Neural crest cell (in vitro differentiated cells): ENCODE measurements at places on chromosomes 5 and 9.
A peak's percentile ranks its signal among the peaks of the same experiment; 100 is the strongest.

DNA sequence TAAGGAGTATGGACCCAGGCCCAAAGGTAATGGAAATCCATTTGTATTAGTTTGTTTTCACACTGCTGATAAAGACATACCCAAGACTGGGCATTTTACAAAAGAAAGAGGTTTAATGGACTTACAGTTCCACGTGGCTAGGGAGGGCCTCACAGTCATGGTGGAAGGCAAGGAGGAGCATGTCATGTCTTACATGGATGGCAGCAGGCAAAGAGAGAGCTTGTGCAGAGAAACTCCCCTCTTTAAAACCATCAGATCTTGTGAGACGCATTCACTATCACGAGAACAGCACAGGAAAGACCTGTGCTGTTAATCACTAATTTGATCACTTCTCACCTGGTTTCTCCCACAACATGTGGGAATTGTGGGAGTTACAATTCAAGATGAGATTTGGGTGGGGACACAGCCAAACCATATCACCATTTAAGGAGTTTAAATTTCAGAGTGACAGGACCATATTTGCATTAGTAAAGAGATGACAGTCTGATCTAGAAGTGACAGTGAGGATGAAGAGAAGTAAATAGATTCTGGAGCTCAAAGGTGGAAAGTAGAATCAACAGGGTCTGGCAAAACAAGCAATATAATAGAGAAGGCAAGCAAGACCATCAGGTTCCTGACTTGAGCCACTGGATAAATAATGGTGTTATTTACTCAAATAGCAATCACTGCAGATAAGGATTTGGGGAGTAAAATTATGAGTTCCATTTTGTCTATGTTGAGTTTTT, 7.5 kb upstream of the FAM169A start:
- no peaks in the 10 kb centered on the region for H3K36me3 ChIP-seq
- no peak overlapping the region for H3K4me3 ChIP-seq
- no peak overlapping the region for H3K27ac ChIP-seq
- no peaks in the 10 kb centered on the region for H3K27me3 ChIP-seq
- DNase-seq: no peak
- peaks cover 3% of the 10 kb centered on the region for H3K4me1 ChIP-seq

- peaks cover 22% of the 10 kb centered on the region for H3K27me3 ChIP-seq
- H3K4me3 ChIP-seq: no peak overlapping the region
- H3K27ac ChIP-seq: no peak overlapping the region
- H3K36me3 ChIP-seq: no peaks in the 10 kb centered on the region
Measured at GRCh38 chr9:69180200-69180599, 6.1 kb downstream of the TJP2 start.

- no peak for DNase-seq
- peaks cover 40% of the 10 kb centered on the region for H3K36me3 ChIP-seq
- no peak overlapping the region for H3K4me3 ChIP-seq
- no peaks in the 10 kb centered on the region for H3K27me3 ChIP-seq
- no peaks in the 10 kb centered on the region for H3K4me1 ChIP-seq
Measured at GRCh38 chr9:70298245-70298771, 39.5 kb downstream of the SMC5 start.

DNA sequence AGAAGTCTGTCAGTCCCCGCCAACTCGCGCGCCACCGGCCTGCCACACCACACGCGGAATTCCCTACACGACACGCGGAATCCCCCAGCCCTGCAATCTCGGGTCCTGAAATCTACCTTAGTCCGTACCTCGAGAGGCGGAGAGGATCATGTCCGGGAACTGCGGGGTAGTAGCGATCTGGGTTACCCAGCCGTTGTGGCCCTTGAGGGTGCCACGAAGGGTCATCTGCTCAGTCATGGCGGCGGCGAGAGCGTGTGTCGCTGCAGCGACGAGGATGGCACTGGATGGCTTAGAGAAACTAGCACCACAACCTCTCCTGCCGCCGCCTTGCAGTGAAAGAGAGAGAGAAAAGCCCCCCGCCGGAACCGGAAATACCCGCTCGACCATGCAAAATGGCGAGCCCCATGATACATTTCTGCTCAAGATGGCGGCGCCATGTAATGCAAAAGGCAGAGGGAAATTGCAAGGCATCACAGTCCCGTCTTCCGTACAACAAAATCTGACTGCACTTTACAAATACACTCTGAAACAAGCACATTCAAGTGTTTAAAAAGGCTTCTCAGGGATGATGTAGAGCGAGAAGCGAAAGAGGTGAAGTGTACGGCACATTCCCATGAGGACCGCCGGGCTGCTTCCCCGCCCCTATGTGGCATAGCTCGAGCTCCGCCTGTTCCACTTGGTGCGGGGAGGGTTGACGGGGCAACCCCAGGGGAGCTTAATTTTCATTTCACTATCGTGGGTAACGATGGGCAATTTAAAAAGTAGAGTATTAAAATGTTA, at the start of gene RACK1:
Gene RACK1 (minus strand): TSS at position 343 of the 780 bp plus-strand sequence. CDS start 106 bp downstream, at position 237.
- H3K4me1 ChIP-seq: peaks cover 63% of the 10 kb centered on the region
- peaks cover 6% of the 10 kb centered on the region for H3K27me3 ChIP-seq
- peak; percentile 84 for DNase-seq
- H3K27ac ChIP-seq: peak within 1 kb of the TSS; percentile 100
- peak within 1 kb of the TSS; percentile 100 for H3K4me3 ChIP-seq
- H3K36me3 ChIP-seq: peaks cover 28% of the 10 kb centered on the region

GRCh38 chr9:36935768-36936497, 98.1 kb downstream of the PAX5 start:
- no peak for DNase-seq
- no peak overlapping the region for H3K4me3 ChIP-seq
- peaks cover 7% of the 10 kb centered on the region for H3K4me1 ChIP-seq
- peaks cover 3% of the 10 kb centered on the region for H3K36me3 ChIP-seq
- no peaks in the 10 kb centered on the region for H3K27me3 ChIP-seq

GRCh38 chr5:14138608-14139540, 4.3 kb upstream of the TRIO start:
- peak overlapping the region; percentile 34 for H3K4me3 ChIP-seq
- H3K27ac ChIP-seq: no peak overlapping the region
- no peaks in the 10 kb centered on the region for H3K36me3 ChIP-seq
- peaks cover 15% of the 10 kb centered on the region for H3K4me1 ChIP-seq
- H3K27me3 ChIP-seq: peaks cover 22% of the 10 kb centered on the region
- no peak for DNase-seq

- peak; percentile 98 for DNase-seq
- peaks cover 20% of the 10 kb centered on the region for H3K4me1 ChIP-seq
- H3K36me3 ChIP-seq: no peaks in the 10 kb centered on the region
- H3K27ac ChIP-seq: peak within 1 kb of the TSS; percentile 96
- peak within 1 kb of the TSS; percentile 97 for H3K4me3 ChIP-seq
Measured at GRCh38 chr9:94726495-94727191, at the start of gene AOPEP. Gene AOPEP, plus strand, starts transcription at chr9:94726699. Its CDS starts 33,085 bp downstream, at chr9:94759784.

GRCh38 chr9:70043285-70043684, 363 bp upstream of the MAMDC2 start:
- peaks cover 26% of the 10 kb centered on the region for H3K4me1 ChIP-seq
- no peak overlapping the region for H3K27ac ChIP-seq
- peak overlapping the region; percentile 76 for H3K4me3 ChIP-seq
- H3K36me3 ChIP-seq: peaks cover 1% of the 10 kb centered on the region
- H3K27me3 ChIP-seq: peaks cover 60% of the 10 kb centered on the region

- H3K36me3 ChIP-seq: no peaks in the 10 kb centered on the region
- no peak overlapping the region for H3K4me3 ChIP-seq
- no peak overlapping the region for H3K27ac ChIP-seq
- no peak for DNase-seq
- H3K27me3 ChIP-seq: peaks cover 3% of the 10 kb centered on the region
Measured at GRCh38 chr9:76725885-76726284, 38.4 kb upstream of the PCA3 start.
